ENCODE measurements at places on chromosomes 2 and 18.

- peak; percentile 61 for DNase-seq
Observed at GRCh38 chr2:68767031-68767961, 32.7 kb downstream of the ARHGAP25 start.

DNA sequence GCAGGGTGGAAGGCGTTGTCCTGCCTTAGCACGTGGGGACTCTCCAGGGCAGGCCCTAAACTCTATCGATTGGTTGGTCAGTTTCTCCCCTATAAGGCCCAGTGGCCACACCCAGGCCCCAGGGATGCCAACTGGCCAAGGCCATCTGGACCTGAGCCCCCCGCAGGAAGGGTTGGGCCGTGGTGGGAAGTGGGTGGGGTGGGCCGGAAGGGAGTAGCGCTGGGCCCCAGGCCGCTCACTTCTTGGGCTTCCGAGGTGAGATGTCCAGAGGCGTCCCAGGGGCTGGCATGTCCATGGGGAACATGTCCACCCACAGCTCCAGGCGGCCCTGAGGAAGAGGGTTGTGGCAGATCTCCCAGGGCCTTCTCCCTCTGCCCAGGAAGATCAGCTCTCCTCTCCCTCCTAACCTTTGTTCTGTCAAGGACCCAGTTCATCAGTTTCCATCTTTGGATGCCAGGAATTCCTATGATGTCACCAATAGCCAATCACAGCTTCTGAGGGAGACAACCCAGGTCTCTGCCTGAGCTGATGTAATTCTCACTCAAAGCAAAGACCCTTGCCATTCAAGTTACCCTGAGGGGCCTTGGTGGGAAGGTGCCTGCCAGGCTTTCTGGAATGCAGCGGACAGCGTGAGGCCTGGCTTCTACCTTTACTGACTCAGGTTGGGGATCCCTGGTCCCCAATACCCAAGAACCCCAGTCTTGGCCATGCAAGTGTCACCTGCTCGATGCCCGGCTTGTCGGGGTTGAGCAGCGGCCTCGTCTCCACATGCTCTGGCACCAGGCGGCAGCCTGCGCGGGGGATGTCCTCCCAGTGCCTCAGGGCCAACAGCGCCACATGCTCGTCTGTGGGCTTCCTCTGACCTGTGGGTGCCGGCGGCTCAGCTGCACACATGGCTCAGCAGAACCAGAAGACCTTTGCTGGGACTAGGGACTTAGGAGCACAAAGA lies 14.4 kb downstream of the OTOF start:
- no peak for DNase-seq

- no peak for DNase-seq
Observed at GRCh38 chr2:51301381-51301780, 269.4 kb upstream of the NRXN1 start.

GRCh38 chr2:127932199-127932876 lies 46.6 kb upstream of the AMMECR1L start:
- DNase-seq = no peak

DNA sequence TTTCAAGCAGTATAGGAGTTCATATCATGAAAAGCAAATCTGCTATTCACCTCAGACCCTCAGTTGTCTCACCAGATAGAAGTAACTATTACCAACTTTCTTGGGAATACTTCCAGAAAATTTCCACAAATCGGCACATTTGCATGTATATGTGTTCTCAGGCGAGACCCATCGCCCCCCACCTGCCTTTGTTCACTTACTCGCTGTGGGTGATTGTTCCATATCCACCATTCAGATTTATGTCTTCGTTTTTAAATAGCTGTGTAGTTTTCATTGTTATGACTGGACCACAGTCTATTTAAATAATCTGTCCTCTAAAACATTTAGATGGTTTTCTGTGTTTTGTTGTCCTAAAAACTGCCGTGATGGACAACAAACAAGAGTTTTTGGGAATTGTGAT lies 3.3 kb downstream of the TRIM54 start:
- no peak for DNase-seq

- no peak for DNase-seq
Observed at GRCh38 chr2:130385709-130386108, 29.9 kb downstream of the PTPN18 start.

- peak; percentile 95 for DNase-seq
Observed at GRCh38 chr18:9913526-9914333, at the start of gene VAPA. Gene VAPA (plus strand): TSS chr18:9914016. CDS start chr18:9914257, 241 bp downstream.

DNA sequence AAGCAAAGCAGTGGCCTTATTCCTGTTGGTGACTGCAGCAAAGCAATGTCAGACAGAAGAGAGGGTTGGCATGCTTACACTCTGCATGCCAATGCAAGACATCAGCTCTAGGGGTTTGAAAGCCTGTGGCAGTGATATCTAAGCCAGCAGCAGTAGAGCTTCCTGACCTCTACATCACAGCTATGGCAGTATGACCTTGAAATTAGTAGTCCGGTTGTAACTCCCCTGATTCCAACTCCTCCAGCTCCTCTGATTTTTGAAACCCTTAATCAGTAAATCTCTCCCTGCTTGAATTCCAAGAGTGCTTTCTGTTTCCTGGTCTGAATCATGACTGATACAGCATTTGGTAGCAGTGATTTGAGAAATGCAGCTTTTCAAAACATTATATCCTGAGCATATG lies 60.0 kb upstream of the LRP1B start:
- DNase-seq = no peak

GRCh38 chr2:30178618-30179434 lies 32.0 kb downstream of the YPEL5 start:
- DNase-seq = no peak

- no peak for DNase-seq
Observed at GRCh38 chr2:44205169-44205568, 36.5 kb downstream of the PPM1B start.

DNA sequence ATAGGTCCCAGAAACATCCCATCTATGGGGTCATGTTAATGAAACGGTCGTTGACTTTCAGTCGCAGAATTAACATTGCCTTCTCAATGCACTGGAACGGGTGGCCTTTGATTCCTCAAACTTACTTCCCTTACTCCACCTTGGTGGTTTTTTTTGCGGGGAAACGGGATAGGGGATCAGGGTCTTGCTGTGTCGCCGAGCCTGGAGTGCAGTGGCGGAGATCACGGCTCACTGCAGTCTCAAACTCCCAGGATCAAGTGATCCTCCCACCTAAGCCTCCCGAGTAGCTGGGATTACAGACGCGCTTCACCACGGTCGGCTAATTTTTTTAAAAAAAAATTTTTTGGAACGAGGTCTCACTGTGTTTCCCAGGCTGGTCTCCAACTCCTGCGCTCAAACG lies 754 bp downstream of the ATG16L1 start:
- DNase-seq = no peak

GRCh38 chr18:35390951-35391700 lies 14.0 kb upstream of the ZNF396 start:
- DNase-seq = no peak

DNA sequence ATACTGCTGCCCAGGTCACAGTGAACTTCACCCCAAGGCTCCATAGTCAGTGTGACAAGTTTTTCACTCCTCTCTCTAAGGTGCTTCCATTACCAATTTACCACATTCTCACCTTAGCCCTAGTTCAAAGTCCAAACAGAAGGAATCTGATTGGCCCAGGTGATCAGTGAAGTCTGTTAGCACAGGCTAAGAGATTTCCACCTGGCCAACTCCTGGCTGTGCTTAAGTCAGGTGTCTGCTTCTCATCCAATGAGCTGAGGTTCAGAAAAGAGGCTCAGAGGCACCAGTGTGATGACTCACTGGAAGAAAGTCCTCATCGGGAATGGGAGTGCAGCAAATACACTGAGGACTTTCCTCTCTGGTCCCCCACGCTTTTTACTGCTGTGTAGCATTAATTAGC lies 164.4 kb upstream of the MGAT5 start:
- no peak for DNase-seq

DNA sequence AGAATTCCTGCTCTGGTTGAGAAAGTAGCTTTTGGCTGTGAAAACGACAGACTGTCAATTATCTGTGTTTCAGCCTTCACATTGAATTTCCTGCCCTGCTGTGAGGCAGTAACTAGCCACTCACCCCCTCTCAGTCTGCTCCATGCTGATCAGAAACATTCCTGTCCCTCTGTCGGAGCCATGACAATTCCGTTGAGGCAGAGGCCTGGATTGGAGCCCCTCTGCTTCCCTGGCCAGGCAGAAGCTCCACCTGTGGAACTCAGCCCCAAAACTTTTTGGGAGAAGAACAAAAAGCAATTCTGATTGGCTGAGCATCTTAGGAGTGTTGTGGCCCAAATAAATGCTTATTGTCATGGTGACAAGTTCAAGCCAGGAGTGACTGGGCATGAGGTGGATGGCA lies 60.0 kb downstream of the APOB start:
- no peak for DNase-seq

- peak; percentile 35 for DNase-seq
Observed at GRCh38 chr2:118089139-118089800, 999 bp downstream of the INSIG2 start.

DNA sequence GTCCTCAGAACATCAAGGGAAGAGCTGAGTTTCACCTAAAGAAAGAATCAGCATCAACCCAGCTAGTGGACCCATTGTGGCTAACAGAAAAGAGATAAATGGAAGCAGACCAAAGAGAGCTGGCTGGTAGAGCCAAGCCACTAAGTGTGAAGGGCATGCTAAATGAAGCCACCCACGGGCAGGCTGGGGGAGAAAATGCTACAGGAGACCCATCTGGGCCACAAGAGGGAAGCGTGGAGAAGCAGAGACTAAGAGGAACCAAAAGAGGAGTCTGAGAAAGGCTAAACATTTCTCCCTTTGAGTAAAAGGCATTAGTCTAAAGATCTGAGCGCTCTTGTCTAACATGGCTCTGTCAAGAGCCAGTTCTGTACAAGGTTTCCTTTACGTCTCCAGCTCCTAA lies 15.8 kb downstream of the CWC22 start:
- DNase-seq = no peak
